GM12865 (cell line): ENCODE measurements at places on chromosomes 3 and 15.

DNA sequence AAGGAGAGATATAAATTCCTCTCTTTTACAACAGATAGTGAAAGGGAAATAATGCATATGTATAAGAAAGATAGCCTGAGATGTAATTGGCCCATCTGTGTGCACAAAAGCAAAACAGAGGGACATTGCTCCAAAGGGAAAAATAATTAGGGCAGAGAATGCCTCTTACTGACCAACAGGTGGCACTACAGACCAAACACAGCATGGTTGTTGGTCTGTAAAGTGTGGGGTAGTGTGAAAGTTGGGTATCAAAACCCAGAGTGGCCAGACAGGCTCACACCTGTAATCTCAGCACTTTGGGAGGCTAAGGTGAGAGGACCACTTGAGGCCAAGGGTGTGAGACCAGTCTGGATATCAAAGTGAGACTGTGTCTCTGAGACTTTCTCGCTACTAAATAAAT, 4.5 kb upstream of the TLNRD1 start:
- DNase-seq: peak; percentile 58

DNA sequence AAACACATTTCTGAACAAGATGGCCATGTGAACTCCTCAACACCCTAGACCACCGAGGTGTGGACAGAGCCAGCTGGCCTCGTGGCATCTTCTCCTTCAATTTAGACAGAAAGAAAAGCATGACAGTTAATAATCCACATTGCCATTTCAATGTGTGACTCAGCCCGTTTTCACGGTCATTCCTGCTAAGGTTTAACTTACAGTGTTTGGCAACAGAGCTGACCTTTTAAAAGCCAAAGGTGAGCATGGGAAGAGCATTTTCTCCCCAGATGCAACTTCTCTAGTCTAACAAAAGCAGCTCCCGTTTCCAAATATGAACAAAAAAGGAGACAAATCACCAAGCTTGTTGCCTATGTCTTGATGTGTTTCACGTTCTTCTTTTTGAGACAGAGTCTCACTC, 417.6 kb upstream of the WNT5A start:
- DNase-seq: no peak

- no peak for DNase-seq
These were observed 58.9 kb downstream of the TMCC1 start for GRCh38 chr3:129834580-129834979.

DNA sequence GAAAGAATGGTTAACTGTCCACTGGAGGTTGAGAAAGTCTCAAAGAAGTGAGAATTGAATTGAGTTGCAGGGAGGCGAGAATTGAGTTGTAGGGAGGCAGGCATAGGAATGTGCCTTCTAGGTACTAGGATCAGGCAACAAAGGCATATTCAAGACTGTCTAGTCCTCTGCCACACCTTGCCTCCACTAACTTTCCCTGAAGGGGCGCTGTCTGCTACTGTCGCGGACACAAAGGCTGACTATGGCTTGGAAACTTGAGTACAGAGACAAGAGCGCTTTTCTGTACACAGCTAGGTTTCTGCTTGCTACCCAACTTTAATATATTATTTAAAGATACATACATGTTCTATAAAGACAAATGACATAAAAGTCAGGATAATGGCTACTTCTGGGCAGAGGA, 10.4 kb upstream of the FBXL22 start:
- DNase-seq: no peak

DNA sequence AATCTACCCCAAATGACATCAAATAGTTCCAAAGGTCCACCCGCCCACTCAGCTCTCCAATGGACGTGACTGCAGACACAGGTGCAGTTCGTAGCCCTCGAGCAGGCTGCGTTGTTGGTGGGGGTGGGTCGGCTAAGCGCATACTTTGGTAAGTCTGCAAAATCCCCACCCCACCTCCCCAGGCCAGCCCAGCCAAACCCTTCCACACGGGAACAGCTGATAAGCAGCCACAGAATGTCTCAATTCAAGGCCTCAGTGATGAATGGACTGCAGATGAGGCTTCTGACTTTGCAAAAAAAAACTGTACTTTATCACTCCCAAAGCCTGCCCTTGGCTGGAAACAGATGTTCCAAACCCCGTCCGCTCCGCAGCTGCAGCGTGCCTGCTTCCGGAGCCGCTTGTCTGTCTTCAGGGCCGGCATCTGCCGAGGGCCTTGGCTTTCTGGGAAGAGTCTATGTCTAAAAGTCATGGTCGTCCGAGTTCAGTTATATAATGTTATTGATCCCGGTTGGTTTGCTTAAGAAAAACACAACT, 38.2 kb downstream of the PCSK6 start:
- DNase-seq: no peak

- DNase-seq: no peak
These were observed 138.6 kb downstream of the FMN1 start for GRCh38 chr15:33055962-33056361.

DNA sequence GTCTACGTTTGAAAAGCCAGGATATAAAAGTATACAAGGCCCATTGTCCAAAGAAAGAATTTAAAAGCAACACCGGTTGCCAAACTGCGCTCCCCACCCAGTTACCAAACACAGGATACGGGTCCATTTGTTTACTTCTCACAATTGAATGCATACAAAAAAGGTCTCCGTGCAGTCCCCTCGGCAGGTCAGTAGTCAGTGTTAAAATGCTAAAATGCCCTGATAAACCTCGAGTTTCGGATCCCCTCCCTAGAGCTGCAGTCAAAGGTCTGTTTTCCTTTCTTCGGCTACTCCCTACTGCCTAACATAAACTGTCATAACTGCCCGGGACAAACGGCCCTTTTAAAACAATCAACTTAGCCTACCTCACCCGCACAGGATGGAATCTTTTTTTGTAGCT, 534.6 kb downstream of the FOXP1 start:
- DNase-seq: no peak

GRCh38 chr3:169133178-169134161, 530.0 kb downstream of the MECOM start:
- no peak for DNase-seq

DNA sequence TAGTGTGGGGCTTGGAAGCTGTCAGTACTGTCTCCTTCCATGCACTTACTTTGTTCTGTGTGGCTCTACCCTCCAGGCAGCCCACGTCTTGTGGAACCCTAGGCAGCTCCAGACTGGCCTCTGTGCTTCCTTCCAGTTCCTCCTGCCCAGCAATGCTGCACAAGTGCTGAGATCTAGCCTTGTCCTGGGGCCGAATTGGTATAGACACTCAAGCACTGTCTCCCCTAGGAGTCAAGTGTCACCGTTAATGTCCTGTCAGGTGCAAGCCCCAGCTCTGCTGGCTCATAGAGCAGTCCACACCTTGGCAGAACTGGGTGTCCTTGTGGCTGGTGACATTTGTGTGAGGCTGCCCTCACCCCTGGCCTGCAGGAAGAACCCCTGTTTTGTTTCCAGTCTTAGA, 130.1 kb downstream of the EEFSEC start:
- DNase-seq: no peak

DNA sequence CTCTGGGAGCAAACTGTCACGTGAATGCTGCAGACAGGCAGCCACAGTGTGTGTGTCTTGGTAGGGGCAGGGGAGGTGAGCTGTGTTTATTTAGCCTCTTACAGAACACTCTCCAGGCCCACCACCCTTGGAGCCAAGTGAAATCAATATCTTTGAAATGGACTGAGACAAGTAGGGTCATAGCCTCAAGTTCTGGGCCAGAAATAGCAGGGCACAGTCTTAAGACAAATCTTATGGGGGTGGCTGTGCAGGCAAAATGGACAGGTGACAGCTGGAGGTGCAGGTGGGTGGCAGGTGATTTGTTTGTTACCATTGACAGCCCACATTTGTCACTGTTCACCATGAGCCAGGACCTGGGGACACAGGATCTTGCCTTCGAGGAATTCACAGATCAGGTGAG, 93.6 kb upstream of the NMNAT3 start:
- DNase-seq: no peak

GRCh38 chr3:154616298-154616697, 186.3 kb upstream of the GPR149 start:
- DNase-seq: peak; percentile 1

DNA sequence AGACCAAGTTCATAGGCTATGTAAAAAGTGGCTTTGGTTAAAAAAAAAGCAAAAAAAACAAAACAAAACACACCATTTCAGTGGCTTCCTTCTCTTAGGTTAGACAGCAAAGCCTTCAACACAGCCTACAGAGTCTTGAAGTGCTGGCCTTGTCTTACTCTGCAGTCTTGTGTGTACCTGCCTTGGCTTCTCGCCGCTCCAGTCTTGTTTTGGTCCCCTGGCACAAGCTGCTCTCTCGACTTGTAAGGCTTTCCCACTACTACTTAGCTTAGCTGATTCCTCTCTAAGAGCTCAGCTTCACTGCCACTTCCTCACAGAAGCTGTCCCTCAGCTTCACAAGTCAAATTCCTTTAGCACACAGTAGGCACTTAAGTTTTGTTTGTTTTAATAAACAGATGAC, 63.0 kb downstream of the ST3GAL6 start:
- DNase-seq: no peak

- DNase-seq: no peak
These were observed 880 bp upstream of the ARMC8 start for GRCh38 chr3:138186221-138186620.

DNA sequence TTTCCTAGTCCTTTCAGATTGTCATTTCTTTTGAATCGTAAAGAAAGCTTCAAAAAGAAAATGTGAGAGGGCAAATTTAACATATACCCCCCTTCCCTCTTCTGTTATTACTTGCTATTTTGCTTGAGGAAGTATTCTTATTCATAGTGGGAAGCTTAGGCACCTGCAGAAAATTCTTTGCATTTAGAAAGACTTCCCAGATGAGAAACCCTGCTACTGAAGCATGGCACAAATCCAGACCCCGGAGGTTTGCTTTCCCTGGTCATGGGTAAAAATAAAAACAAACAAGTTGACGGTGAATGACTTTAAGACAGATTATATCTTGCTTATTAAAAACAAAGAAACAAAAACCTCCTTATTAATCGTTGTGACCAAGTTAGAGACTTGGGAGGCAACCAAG, 93.9 kb downstream of the IL5RA start:
- DNase-seq: no peak
